ENCODE measurements at places on chromosomes 7 and 10. TPM values are rescaled to one million over a fixed set of nuclear protein-coding genes. Genes with fewer than 3 reads are reported as not detected.

- no peak for DNase-seq
These were observed 34.7 kb upstream of the CFAP46 start for GRCh38 chr10:132977076-132977475.

- no peak for DNase-seq
These were observed 957.2 kb upstream of the GHITM start for GRCh38 chr10:83182076-83182475.

- DNase-seq = no peak
These were observed 126.6 kb upstream of the PARD3 start for GRCh38 chr10:34941471-34942357.

Gene ATOH7
- not detected for polyA plus RNA-seq

DNA sequence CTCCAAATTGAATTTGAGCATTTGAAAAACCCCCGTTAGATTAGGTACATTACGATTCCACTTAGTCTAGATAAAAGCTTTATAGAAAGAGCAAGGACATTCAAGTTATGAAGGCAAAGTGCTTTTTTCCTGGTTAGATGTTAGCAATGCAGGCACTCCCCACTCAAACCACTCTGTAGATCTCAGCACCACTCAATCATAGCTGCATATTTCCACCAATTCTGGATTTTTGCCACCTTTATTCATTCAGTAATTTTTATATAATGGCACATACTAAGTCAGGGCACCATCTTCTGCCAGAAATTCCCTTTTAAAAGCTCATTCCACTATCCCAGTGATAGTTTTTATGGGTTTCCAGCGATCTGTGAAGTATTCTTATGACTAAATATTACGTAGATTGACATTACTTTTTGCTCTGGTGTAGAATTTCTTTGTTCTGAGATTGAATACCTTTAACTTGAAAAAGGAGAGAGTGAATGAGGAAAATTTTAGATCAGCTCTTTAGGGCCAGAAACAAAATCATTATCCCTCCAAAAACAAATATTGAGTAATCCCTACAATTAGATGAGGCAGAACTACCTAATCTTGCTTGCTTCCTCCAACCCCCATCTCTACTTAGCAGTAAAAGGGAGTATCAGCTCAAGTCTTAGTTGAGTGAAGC lies 51.6 kb downstream of the RNLS start:
- DNase-seq = no peak

Gene FAM25G
- polyA plus RNA-seq = not detected

Gene CHST15
- polyA plus RNA-seq = 13.2 TPM

- no peak for DNase-seq
These were observed 22.1 kb upstream of the ABCC2 start for GRCh38 chr10:99760321-99760720.

GRCh38 chr10:114395366-114396022 lies 8.8 kb downstream of the AFAP1L2 start:
- DNase-seq = no peak

- no peak for DNase-seq
These were observed 19.4 kb downstream of the LAT2 start for GRCh38 chr7:74228951-74229900.

Gene NEURL1
- polyA plus RNA-seq = 20.9 TPM

Gene SPDYE5
- polyA plus RNA-seq = 4.3 TPM

Gene RAB19
- not detected for polyA plus RNA-seq

DNA sequence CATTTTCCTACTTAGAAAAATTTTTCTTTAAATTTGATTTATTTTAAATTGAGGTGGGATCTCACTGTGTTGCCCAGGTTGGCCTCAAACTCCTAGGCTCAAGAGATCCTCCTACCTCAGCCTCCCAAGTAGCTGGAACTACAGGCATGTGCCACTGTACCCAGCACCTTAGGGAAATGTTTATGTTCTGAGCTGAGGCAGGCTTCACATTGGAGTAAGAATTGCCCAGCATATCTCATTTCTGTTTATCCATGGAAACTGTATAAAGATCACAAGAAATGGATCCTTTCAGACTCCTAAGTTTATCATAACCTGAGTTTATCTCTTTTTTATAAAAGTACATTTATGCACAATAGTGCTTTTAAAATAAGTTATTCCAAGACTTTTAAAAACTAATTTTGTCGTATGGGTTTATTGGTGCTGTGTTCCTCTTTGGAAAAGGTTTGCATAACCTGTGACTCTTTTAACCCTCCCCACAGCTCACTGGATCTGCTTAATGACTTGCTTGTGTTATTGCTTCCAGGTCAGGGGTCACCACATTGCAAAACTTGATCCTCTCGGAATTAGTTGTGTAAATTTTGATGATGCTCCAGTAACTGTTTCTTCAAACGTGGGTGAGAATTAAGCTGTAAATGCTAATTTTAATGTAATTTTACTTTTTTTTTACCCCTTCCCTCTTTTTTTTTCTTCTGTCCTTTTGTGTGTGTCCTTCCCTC lies 40.7 kb downstream of the OGDH start:
- no peak for DNase-seq

Gene FBXL13
- 1.0 TPM for polyA plus RNA-seq

Gene HOXA2
- polyA plus RNA-seq = 1.6 TPM
